ENCODE measurements at places on chromosomes 4 and X.

DNA sequence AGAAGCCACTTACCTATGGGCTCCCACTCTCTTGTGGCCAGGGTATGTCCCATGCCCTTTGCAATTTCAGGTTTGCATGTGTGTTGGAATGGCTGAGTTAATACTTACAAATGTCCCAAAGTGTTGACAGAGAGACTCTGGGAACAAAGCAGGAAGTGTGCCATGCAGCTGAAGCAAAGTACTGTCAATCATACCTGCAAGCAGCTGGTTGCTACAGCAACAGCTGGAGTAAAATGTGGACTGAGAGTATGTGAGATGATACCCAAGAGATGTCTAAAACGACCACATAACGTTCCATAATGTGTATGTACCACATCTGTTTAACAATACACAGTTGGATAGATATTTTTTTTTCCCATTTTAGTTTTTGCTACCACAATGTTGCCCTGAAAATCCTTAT, 82.8 kb upstream of the CAMK2D start:
- no peak for DNase-seq

- no peak for DNase-seq
Observed at GRCh38 chr4:128973384-128973783, 120.0 kb downstream of the SCLT1 start.

DNA sequence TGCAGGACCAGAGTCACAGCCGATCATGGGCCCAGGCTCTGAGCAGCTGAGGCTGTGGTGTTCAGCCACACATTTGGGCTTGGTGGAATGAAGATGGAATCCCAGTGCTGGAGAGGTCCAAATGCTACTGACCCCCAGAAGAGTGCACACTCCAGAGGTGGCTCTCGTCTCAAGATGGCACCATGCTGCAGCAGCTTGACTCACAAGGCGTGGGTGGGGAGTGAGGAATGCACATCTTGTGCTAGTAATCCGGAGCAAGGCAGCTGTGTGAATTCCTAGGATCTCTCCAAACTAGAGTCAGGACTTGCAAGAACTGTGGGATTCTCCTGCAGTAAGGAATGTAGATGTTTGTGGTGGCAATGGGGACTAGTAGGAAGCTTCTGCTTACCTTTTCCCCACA, 28.7 kb downstream of the RAB28 start:
- no peak for DNase-seq

GRCh38 chr4:8840816-8841455, 30.7 kb downstream of the HMX1 start:
- DNase-seq, result no peak

- no peak for DNase-seq
Observed at GRCh38 chrX:42832764-42833549, 55.0 kb upstream of the PPP1R2C start.

- no peak for DNase-seq
Observed at GRCh38 chrX:149643496-149643895, 11.9 kb upstream of the TMEM185A start.

DNA sequence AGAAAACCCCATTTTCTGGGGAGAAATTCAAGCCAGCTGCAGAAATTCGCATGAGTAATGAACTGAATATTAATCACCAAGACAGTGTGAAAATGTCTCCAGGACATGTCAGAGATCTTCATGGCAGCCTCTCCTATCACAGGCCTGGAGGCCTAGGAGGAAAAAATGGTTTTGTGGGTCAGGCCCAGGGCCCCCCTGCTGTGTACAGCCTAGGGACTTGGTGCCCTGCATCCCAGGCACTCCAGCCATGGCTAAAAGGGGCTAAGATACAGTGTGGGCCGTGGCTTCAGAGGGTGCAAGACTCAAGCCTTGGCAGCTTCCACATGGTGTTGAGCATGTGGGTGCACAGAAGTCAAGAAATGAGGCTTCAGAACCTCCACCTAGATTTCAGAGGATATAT, 185.9 kb upstream of the GATB start:
- DNase-seq, result no peak

DNA sequence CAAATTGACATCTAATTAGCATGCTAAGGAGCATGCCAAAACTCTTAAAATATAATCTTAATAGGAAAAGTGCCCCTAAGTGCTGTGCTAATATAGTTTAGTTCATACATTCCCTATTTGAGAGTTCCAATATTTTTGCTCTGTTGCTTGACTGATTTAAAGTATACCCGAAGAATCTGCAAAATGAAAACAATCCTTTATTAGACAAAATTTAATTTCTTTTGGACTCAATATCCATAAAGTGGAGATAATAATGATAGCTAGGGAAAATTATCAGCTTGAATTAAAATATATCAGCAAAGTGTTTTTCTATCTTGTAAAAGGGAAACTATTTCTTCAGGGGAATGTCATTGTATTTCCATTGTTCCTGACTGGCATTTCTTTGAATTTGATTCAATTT, 196.0 kb upstream of the NPY2R start:
- no peak for DNase-seq

DNA sequence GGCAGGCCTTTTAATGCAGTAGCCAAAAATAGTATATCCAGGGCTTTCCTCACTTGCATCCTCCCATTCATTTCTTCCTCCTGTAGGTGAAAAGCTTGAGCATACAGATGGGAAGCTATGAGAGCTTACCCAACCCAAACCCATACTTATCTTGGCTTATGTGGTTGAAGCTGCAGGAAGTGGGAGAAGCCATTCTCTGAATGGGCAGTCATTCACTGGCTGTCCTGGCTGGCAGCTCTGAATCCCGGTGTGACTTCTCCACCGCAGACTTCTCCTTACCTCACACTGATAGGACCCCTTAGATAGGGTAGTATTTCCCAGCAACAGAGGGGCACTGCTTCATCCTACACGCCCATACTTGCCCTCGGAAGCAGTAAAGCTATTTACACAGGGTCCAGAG, 125.4 kb downstream of the AMMECR1 start:
- DNase-seq, result no peak

DNA sequence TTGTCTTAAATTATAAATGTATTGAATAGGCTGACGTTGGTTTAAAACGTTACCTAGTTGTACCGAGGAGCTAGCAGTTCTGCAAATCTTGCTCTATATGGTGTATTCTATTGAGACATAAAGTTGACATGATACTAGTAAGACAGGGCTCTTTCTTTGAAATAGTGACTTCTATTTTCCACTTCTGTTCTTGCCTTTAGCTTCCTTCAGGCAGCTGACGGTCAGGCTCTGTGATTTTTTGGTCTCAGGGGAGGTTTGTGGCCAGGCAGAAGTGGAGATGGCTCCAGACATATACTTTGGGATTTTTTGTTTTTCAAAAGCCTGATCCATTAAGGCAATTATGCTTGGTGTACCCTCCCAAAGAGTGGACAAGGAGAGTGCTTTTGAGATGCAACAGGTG, 95.2 kb downstream of the SLC34A2 start:
- DNase-seq, result no peak

DNA sequence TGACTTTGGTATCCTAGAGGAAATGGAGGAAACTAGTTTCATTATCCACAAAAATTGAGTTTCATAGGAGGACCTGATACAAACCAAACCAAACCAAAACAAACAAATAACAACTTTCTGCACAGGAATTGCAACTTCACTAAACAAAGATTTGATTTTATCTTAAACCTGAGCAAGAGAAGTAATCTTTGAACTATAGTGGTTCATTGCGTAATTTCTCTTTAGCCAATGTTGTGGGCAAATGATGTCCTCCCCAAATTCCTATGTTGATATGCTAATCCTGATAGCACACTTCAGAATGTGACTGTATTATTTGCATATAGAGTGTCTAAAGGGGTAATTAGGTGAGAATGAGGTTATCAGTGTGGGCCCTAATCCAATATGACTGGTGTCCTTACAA, 102.4 kb downstream of the CAMK2D start:
- no peak for DNase-seq

- no peak for DNase-seq
Observed at GRCh38 chrX:43065978-43066377, 288.0 kb upstream of the PPP1R2C start.

DNA sequence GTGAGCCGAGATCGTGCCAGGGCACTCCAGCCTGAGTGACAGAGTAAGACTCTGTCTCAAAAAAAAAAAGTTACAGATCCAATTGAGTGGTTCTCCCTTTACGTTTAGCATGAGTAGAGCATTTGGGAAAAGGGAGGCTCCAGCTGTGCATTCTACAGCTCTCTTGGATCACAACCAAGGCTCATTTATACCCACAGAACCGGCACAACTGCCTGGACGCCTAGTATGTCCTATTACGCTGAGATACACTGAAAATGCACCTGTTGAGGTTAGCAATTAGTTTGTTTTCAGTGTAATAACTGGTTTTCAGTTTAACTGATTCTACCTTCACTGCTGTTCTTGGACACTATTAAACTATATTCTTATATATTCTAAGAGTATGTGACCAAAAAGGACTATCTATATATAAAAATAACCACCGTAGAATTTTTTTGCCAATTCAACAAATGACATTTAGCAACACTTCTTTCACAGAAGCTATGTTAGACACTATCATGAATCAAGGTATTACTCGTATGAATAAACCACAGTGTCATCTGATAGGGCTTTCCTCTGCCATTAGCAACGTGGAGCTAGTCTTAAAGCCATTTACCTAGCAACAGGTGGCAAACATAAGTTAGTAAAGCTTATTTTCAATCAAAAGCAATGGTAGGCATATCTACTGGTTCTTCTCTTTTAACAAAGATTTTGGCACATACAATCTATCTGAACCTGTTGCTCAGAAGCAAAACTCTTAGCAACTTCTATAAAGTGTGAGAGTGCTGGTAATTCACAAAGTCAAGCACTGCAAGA, 3.6 kb downstream of the OTUD4 start:
- DNase-seq, result no peak

DNA sequence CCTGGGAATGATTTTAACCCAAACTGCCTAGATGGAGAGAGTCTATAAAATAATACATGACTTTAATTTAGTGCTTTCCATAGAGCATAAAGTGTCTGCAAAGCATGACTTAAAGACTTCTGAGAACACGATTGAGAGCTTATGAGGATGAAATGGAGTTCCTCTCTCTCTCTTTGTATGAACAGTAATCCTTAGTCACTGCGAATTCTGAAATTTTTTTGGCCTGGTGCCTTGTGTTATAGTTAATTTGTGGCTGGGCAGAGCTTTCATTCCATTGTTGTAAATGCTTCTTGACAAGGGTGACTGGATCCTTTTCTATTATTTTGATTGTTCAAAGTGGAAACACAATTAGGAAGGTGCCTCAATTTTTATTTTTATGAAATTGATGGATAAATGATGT, 179.5 kb downstream of the CEP135 start:
- DNase-seq, result no peak

DNA sequence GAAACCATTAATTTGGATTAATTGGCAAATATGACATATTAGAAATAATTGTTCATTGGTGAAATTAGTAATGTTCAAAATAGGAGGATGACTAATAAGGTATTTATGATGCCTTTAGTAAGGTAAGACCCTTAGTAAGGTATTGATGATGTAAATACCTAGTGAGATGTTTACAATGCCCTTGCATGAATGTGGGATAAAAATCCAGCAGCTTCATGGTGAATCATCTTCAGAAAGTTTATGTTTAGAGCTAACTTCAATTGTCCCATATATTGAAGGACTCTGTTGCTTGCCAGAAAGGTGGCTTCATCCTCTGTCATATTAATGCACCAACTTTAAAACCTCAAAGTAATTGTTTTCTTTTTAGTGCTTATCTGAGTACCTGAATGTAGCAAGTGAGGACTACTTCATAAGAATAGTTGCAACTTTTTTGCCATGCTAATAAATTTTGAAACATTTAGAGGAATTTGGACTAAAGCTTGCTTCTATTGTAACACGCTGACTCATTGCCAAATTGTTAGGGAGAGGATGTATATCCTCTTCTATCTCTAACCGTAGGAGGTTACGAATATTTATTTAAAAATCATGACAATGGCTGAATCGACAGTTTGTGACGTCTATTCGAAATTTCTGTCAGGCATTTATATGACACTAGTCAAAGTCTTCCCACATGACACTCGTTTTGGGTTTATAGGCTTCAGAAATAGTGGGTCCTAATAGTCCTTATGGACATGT, 174.1 kb upstream of the HS3ST1 start:
- DNase-seq, result no peak

- DNase-seq, result no peak
Observed at GRCh38 chr4:9825049-9825448, 43.6 kb downstream of the DRD5 start.

DNA sequence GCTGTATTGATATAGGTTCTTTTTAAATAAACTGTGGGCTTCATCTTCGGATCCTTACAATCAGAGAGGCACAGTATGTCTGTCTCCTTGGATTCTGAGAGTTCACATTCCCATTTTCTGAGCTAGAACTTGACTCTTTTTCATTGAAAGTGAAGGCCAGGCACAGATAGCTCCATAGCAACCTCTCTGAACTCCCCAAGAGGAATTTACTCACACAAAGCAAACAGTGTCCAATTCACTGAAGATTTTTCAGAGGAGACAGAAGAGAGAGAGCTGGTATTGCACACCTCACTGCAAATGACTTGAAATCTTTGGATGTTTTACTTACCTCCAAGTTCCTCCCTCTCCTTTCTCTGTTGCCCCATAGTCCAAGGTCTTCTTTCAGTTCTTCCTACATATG, 130.9 kb upstream of the CASK start:
- DNase-seq, result no peak

GRCh38 chr4:101835121-101835904, 44.8 kb downstream of the BANK1 start:
- no peak for DNase-seq

GRCh38 chr4:52942936-52943335, 80.8 kb downstream of the RASL11B start:
- DNase-seq, result no peak

GRCh38 chr4:145003675-145004074, 94.3 kb downstream of the ANAPC10 start:
- no peak for DNase-seq

- no peak for DNase-seq
Observed at GRCh38 chr4:185108669-185109068, 34.4 kb upstream of the SLC25A4 start.

DNA sequence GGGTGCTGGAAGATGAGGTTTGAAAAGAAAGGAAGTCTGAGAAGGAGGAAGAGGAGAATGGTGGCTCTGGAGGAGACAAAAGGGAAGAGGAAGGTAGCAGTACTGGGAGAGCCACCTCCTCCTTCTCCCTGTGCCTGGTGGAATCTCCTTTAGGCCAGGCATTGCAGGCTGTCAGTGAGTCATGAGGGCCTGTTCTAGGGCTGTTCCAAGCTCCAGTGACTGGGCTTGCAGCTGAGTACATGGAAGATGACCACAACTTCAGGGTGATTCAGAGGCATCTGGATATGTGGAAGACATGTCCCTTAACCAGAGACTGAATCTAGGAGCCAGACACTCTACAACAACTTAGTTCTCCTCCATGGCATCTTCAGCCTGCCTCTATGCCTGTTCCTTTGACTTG, 107.8 kb downstream of the EFNB1 start:
- no peak for DNase-seq
